ENCODE measurements at places on chromosomes 7 and 10. TPM values are rescaled to one million over a fixed set of nuclear protein-coding genes. Genes with fewer than 3 reads are reported as not detected.

The CLDN3 gene
- not detected for total RNA-seq

The ELN gene
- 51.6 TPM for total RNA-seq

The RNF32 gene
- total RNA-seq, result not detected

The PRSS1 gene
- not detected for total RNA-seq

- no peak for DNase-seq
Observed at GRCh38 chr10:33680036-33680435, 345.6 kb upstream of the NRP1 start.

- DNase-seq, result no peak
Observed at GRCh38 chr7:101629171-101629570, at the start of gene MYL10. Gene MYL10 (minus strand): TSS chr7:101629296. CDS start chr7:101629118, 178 bp downstream.

- no peak for DNase-seq
Observed at GRCh38 chr10:33509231-33509831, 174.9 kb upstream of the NRP1 start.

GRCh38 chr7:134845461-134845860 is 66.0 kb downstream of the CALD1 start:
- no peak for DNase-seq

- no peak for DNase-seq
Observed at GRCh38 chr10:1515780-1516491, 221.4 kb downstream of the ADARB2 start.

DNA sequence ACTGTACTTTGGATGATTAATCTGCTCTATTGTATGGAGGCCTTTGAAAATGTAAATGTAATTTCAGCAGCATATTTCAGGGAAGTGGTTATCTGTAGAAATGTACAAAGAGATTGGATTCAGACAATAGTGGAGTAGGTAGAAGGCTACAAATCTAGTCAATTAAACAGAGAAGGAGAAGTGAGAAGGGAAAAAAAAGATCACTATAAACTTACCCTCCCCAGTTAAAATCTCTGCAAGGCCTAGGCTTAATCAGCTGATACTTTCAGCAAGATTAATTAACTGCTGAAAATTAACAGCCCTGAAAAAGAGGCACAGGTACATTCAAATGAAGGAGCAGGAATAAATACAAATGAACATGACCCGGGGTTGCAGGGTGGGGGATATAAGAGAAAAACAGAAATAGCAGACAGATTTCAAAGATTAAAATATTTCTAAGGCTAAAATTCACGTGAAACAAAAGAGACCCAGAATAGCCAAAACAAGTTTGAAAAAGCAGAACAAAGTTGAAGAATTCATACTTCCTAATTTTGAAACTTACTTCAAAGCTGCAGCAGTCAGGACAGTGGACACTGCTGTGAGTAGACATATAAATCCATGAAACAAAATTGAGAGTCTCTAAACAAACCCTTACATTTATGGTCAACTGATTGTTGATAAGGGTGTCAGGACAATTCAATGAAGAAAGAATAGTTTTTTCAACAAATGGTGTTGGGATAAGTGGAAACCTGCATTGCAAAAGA is 96.0 kb downstream of the NRCAM start:
- no peak for DNase-seq

- no peak for DNase-seq
Observed at GRCh38 chr7:45563401-45563800, 10.8 kb upstream of the ADCY1 start.

DNA sequence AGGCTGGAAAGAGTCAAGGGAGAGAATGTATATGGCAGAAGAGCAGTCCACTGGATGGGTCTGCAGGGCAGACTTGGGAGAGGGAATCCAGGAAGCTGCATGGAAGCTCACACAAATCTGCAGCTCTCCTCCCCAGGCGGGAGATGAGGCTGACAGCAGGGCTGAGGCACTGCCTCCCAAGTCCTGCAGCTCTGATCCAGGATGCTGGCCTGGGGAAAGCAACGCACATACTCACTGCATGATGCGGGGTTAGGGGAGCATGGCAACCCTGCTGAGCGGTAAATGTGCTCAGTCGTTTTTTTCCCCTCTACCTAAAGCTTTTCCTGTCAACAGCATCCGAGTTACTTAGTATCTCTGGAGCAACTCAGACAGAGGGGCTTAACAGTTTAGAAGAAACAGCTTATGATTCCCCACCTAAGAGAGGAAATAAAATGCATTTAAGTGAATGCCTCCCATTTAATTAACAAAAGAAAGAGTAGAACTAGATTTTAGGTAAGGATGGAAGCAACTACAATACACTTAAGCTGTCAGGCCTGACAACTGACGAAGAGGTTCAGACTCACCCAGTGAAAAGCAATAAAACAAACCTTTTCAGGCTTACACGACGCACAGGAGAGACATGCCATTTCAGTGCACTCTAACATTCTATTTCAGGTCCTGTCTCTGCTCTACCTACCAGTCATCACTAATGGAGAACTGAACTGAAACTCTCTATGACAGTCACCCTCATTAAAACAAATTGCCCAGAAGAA is 37.0 kb downstream of the CHCHD3 start:
- DNase-seq, result no peak

- DNase-seq, result no peak
Observed at GRCh38 chr7:41699516-41699915, 3.4 kb downstream of the INHBA start.

GRCh38 chr7:74206589-74207120 is 3.2 kb upstream of the LAT2 start:
- peak; percentile 88 for DNase-seq

- no peak for DNase-seq
Observed at GRCh38 chr7:47227762-47228177, 354.1 kb downstream of the TNS3 start.

DNA sequence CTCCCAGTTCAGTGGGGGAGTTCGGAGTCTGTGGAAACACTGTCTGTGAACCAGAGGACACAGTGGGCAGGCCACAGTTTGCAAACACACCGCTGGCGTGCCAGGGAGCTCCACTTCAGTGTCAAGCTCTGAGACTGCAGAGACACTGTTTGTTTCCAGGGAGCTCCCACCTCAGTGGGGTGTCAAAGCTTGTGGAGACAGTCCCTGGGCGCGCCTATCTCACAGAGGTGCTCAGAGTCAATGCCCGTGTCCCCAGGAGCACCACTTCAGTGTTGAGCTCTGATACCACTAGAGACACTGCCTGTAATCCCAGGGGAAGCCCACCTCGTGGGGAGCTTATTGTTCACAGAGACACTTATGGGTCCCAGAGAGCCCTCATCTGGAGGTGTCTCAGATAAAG is 4.3 kb downstream of the MYO1G start:
- no peak for DNase-seq

DNA sequence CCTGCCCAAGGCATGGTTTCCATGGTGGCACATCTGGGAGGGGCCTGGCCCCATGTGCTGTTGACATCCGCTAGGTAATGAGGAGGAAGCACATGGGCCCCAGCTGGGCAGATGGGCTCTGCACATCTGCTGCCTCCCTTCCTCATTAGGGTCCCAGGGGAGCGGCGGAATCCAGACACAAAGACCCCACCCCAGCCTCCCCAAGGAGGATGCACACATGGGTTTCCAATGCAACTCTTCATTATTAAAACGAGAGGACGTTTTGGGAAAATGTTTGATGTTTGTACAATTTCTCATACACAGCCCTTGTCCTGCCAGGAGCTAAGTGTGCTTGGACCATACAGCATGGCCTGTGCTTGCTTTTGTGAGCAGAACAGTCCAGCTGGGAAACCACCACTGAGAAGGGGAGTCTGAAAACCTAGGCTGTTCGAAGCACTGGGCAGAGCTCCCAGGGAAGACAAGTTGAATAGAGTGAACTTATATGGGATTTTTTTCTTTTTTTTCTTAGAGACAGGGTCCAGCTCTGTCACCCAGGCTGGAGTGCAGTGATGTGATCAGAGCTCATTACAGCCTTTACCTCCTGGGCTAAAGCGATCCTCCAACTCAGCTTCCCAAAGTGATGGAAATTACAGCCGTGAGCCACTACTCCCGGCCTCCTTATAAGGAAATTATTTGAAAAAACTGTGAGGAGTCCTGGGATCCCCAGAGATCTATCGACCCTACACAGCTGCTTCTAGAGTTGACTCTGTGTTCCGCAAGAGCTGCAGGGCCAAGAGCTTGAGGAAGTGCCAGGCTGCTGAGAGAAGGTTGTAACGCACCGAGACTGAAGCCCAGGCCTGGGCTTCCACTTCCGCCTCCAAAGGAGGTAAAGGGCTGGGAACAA is 23.4 kb downstream of the FAM107B start:
- DNase-seq, result peak; percentile 57

- DNase-seq, result no peak
Observed at GRCh38 chr10:123424537-123424936, 241.6 kb upstream of the GPR26 start.

GRCh38 chr10:31939797-31940708 is 11.4 kb upstream of the ARHGAP12 start:
- no peak for DNase-seq

Data from left ventricle myocardium inferior (tissue), 1 donor.